ENCODE measurements at places on chromosomes 12 and 14.
A peak's percentile ranks its signal among the peaks of the same experiment; 100 is the strongest.

DNA sequence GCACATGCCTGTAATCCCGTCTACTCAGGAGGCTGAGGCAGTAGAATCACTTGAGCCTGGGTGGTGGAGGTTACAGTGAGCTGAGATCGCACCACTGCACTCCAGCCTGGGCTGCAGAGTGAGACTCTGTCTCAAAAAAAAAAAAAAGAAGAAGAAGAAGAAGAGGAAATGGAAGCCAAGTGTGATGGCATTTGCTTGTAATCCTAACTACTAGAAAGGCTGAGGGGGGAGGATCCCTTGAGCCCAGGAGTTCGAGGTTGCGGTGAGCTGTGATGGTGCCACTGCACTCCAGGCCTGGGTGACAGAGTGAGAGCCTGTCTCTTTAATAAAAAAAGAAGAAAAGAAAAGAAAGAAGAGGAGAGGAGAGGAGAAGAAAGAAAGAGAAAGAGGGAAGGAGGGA, 52.1 kb downstream of the LGMN start:
- no peak for DNase-seq

DNA sequence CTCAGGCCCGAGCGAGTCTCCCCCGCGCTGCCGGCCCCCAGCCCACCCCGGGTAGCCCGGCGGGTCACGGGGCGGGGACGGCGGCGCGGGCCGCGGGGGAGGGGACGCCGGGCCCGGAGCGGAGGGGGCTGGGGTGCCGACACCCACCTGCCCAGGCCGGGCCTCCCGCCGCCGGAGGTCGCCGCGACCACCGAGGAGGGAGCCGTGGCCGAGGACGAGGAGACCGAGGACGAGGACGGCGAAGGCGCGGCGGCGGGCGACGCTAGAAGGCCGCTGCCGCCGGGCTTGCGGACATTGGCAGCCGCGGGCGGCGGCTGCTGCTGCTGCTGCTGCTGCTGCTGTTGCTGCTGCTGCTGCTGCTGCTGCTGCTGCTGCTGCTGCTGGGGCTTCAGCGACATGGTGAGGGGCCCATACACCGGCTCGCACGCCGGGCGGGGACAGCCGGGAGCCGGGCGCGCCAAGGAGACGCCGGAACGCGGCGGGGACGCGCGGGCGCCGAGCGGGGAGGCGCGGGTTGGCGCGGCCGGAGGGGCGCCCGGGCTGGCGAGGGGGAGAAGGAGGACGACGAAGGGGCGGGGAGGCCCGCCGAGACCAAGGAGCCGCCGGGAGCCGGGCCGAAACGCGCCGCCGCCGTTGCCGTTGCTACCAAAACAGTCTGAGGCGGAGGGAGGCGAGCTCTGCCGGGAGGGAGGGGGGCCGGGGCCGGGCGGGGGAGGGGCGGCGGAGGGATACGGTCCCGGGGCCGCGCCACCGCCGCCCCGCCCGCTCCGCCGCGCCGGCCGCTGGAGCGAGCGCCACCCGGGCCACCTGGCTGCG, at the start of gene ATXN2:
ATXN2 (minus strand) TSS at position 679 of the 816 bp plus-strand sequence; CDS start at position 398, 281 bp downstream.
- peak; percentile 55 for DNase-seq

DNA sequence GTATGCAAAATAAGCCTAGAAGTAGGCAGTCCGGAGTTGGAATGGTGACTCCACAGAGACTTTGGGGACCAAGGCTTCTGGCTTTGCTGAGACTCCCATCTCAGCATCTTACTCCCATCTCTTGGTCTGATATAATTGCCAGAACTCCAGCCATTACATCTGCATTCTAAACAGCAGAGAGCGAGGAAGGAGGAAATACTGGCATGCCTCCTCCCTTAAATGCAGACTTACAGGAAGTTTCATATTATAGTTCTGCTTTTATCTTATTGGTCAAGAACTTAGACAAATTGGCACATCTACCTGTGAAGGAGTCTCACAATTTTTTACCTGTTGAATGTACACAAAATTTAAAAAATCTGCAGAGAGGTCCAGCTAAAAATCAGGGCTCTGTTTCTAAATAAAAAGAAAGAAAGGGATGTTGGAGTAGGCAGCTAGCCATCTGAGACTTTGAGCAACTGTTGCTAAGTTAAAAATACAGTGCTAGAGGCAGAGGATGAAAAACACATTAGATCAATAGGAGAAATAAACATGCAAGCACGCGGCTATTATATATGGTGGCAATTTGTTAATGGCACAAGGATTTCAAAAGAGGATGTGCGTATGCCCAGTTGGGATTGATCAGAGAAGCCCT, 209.9 kb upstream of the HMGA2 start:
- DNase-seq = no peak

GRCh38 chr12:45214749-45215418, 1.0 kb upstream of the ANO6 start:
- DNase-seq = no peak

GRCh38 chr14:61430066-61430757, 108.8 kb downstream of the PRKCH start:
- peak; percentile 33 for DNase-seq

GRCh38 chr14:65243766-65244442, 141.6 kb upstream of the MAX start:
- DNase-seq = no peak

GRCh38 chr12:70843363-70843762, 77.2 kb downstream of the PTPRR start:
- no peak for DNase-seq

- DNase-seq = no peak
Observed at GRCh38 chr12:20213723-20214625, 154.4 kb upstream of the PDE3A start.

DNA sequence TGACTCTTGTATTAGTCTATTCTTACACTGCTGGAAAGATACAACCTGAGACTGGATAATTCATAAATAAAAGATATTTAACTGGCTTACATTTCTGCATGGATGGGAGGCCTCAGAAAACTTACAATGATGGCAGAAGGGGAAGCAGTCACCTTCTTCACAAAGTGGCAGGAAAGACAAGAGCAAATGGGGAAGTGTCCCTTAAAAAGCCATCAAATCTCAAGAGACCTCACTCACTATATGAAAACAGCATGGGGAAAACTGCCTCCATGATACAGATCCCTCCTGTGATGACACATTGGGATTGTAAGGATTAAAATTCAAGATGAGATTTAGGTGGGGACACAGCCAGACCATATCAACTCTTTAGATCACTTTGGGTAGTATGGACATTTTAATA, 83.7 kb downstream of the TMTC3 start:
- no peak for DNase-seq

GRCh38 chr14:37417833-37418232, 177.2 kb downstream of the FOXA1 start:
- no peak for DNase-seq

GRCh38 chr14:106850913-106851825, 1324.8 kb downstream of the TMEM121 start:
- DNase-seq = no peak

DNA sequence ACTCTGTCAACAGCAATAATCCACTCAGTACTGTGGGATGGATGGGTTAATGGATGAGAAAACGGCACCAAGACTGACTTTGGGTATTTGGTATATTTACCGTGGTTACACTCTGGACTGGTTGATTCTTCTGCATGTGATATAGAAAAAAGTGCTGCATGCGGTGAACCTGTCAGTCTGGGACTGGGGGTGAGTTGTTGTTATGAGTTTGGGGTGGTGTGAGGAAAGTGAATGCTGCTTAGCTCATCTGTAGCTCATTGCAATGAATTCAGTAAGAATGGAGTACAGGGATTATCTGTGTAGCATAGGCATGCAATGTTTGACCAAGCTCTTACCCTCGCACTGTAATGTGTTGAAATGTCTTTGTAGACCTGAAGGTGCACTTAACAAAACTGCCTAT, 6.0 kb downstream of the KCNA1 start:
- no peak for DNase-seq

GRCh38 chr12:60209933-60210332, 614.1 kb downstream of the SLC16A7 start:
- no peak for DNase-seq

DNA sequence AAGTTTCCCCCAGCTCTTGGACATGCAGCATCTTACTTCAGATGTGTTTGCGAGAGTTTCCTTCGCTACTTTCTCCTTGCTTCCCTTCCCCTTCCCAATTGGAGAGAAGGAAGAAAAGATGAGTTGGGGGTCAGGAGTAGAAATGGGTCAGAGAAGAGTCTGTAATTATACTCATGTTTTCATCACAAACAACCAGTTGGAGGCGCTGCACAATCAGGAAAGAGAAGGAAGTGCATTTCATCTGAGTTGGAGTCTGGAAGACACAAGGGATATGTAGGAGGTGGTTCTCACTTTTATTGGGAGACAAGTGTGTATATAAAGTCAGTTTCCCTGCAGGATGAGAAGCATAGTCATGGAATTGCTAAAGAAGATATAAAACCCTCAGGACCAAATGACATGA, 31.3 kb upstream of the VSX2 start:
- no peak for DNase-seq

GRCh38 chr12:64088431-64089349, 133.4 kb downstream of the KICS2 start:
- DNase-seq = no peak

GRCh38 chr12:121778567-121779421, 14.7 kb downstream of the RHOF start:
- DNase-seq = no peak

GRCh38 chr14:39055786-39056474, 47.1 kb downstream of the SEC23A start:
- no peak for DNase-seq

DNA sequence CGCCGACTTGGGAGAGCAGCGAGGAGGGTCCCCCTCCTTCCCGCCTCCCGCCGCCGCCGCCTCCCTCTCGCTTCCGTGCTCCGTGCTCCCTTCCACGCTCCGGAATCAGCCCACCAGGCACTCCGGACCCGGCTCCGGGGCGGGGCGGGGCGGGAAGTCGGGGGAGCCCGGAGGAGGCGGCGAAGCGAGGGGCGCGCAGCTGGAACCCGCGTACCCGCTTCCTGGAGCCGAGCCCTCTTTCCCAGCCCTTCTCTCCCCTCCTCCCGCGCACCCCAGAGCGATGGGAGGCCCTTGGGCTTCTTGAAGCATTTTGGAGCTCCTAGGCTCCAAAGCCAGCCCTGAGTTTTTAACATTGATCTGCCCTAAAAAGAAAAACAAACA, at the start of gene SYNDIG1L:
SYNDIG1L (minus strand) TSS at position 9 of the 381 bp plus-strand sequence. CDS start 16,466 bp downstream, outside the sequence.
- DNase-seq = no peak

GRCh38 chr12:89985935-89986334, 277.3 kb upstream of the ATP2B1 start:
- DNase-seq = no peak

DNA sequence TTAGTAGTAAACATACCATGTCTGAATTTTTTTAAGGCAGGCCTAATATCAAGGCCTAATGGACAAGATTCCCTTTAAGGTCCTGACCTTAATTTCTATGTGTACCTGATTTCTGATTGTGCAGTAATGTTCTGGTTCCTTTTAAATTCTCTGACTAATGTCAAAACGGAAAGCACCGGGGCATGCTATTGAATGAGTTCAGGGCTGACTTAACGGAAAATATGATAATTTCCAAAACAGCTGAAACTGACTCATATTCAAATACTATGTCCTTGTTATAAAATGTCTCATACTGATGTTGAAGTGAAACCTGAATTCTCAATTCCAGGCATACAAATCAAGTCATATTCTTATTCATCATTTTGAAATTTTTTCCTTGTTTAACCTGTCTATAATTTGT, 6.7 kb downstream of the TAS2R43 start:
- DNase-seq = no peak

DNA sequence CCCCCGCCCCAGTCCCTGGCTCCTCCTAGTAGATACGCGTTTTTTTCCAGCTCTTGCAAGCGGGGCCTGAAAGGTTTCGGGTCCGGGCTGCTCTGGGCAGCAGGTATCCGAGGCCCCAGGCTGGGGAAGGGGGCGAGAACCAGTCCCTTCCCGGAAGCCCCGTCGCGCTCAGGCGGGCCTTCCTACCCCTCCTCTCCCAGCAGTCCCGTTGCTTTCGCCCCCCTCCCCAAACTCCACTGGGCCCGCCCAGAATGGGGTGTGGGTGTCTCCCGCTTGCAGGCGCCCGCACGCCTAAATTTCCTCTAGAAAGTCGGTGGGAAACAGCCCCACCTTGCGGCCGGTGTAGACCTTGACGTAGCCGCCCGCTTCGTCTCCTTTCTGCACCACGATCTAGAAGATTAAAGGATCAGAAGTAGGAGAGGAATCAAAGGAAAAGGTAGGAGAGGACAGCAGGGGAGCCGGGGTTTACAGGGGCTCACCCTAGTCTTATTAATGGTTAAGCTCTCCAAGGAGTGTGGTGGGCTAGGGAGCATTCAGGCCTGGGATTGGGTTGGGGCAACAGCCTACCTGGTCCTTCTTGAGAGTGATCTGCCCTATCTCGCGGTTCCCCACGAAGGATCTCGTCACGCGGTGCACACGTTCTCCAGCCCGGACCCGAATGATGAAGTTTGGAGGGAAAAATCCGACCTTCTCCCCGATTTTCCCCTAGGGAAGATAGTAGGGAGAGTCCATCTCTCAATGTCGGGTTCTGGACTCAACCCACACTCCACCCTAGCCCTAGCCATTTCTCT, 7.3 kb downstream of the STAC3 start:
- peak; percentile 55 for DNase-seq

GRCh38 chr12:19165451-19165850, 35.9 kb downstream of the PLEKHA5 start:
- no peak for DNase-seq

- DNase-seq = no peak
Observed at GRCh38 chr14:35240231-35240630, 52.0 kb upstream of the PSMA6 start.

DNA sequence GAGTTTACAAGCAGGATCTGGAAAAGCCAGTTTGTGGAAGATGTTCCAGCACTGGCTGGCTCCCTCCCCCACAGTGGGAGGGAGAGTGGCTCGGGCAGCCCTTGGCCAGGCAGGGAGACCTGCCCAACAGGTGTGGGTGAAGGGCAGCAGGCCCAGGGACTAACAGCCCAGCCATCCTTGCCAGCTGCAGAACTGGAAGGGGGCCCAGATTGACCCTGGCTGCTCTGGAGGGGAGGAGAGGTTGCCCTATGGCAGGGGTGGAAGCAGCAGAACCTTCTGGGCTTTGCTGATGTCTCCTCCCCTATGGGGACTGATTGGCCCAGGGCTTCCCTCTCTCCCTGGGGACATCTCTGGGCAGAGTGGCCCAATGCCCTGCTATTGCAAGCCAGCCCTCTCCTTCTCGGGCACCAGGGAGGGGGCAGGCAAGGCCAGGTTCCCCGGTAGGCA, 20.5 kb downstream of the IRF2BPL start:
- peak; percentile 56 for DNase-seq

DNA sequence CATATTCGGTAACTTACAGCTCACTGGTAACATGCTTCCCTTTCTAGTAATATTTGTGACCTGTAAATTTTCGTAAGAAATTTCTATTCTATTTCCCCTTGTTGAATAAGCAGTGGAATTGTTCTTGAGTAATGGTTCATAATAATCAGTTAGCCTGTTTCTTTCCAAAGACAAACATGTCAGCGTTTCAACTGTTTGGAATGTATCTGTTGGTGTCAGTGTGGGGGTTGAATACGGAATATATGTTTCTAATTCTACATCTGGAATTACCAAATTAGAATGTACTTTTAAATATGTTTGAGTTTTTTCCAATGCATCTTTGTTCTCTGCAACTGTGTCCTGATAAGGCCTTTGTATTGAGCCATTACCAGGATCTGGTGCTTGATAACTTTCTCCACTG, 2.0 kb downstream of the BBS10 start:
- no peak for DNase-seq

GRCh38 chr12:62263966-62264365, 3.8 kb downstream of the USP15 start:
- DNase-seq = no peak

Measured in NCI-H1092 treated with DMSO at 0.1 percent for 48 hours (cell line).